ENCODE measurements at places on chromosomes 4 and X.

DNA sequence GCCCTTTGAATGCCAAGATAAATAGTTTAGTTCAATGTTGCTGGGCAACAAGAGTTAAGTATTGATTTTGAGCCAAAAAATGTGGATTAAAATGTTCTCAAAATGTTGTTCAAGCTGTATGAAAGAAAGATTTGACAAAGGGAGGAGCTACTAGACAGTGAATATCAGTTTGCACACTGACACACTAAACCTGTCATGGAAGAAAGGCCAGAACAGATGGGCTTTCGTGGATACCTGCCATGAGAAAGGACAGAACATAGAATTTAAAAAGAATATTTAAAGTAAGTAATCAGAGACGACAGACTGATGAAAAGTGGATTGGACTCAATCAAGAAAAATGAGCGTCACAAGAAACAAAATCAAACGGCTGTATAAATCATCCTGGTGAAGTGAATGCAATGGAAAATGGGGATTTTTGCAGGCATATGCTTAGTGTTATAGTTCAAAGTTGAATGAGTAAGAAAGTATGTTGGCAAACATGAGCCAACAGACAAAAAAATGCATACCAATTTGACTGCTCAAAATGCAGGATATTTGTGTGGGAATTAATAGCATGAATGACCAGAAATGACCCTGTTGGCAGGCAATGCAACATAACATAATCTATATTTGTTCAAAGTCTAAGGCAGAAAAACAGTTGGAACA, 7.4 kb downstream of the PCDH18 start:
- no peak for DNase-seq

DNA sequence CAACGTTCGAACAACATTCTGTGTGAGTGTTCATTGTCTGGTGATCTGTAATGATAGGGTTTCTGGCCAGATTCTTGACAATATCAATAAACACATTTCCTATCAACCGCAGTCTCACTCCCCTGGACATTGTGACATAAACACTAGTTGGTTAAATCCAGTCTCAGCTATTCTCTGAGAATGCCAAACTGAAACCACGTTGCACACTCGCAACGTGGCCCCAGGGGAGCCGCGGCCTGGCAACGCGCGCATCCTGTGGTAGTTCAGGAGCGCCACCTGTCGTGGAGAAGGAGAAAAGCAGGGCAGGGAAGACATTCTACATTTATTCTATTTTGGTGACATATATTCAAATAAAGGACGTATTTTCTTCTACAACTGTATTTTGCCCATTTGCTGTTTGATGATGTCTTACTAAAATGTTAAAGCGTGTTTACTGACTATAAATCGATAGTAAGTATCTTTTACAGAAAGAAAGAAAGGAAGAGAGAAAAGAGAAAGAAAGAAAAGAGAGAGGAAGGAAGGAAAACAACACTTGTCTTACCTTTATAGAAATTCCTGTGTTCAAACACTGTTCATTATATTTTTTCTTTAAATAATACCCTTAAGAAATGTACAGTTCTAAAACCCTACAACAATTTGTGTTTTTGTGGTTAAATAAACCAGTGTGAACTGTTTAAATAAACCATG, 738.3 kb upstream of the FRG1 start:
- peak; percentile 31 for DNase-seq

DNA sequence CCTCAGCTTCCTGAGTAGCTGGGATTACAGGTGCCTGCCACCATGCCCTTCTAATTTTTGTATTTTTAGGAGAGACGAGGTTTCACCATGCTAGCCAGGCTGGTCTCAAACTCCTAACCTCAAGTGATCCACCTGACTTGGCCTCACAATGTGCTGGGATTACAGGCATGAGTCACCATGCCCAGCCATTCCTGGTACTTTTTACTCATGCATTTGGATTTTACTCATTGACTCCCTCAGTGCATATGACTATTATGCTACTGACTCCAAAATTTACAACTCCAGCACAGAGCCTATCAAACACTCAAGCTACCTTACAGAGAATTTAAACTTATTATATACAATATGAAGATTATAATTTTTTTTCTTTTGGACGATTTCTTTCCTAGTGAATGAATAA, 199.9 kb downstream of the CXXC4 start:
- DNase-seq, result no peak

- no peak for DNase-seq
Observed at GRCh38 chr4:146110871-146111485, 64.5 kb upstream of the LSM6 start.

GRCh38 chrX:153944800-153945150, 332 bp upstream of the RENBP start:
- no peak for DNase-seq

DNA sequence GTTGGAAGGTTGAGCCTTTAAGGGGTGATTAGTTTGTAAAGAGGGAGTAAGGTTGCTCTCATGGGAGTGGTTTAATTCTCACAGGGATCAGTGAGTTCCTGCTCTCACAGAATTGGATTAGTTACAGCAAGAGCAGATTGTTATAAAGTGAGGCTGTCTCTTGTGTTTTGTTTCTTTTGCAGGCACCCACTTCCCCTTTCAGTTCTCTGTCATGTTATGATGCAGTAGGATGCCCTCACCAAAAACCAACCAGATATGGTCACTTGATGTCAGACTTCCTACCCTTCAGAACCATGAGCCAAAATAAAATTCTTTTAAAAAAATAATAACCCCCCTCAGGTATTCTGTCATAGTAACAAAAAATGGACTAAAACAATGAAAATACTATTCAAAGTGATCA, 19.9 kb upstream of the IGSF1 start:
- no peak for DNase-seq

Data from stimulated activated CD4-positive, alpha-beta T cell treated with anti-CD3 and anti-CD28 coated beads, Interleukin-4, amount 100 ng/mL, for 1 hour (primary cell).